Tongue (tissue), 3 donors: ENCODE measurements at places on chromosomes 13 and 19. TPM values are rescaled to one million over a fixed set of nuclear protein-coding genes. Genes with fewer than 3 reads are reported as not detected.

Gene ZNF536
- 8.3 TPM for total RNA-seq

Gene CACTIN
- 23.2 TPM for total RNA-seq

- DNase-seq, result no peak
These were observed 369.2 kb downstream of the GPC5 start for GRCh38 chr13:91767651-91768050.

DNA sequence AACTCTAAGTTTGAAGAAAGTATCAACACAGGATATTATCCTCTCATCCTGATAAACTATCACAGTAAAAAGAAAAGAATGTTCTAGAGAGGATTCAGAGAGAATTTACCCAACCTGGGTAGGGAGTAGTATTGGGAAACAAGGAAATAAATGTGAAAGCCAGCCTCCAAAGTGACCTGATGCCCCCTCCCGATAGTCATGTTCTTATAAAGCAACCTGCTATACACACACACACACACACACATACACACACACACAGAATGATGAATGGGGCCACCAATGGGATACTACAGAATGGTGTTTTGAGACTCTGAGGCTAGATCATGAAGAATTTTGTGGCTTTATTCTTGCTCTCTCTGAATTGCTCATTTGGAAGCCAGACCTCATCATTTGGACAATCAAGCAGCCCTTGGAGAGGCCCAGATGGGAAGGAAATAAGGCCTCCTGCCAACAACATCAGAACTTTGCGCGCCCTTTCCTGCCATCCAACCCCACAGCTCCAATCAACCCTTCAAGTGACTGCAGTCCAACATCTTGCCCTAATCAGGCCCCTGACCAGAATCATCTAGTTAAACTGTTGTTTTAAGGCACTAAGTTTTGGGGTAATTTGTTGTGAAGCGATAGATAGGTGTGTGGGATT lies 807.9 kb upstream of the ARGLU1 start:
- DNase-seq, result no peak
